ENCODE measurements at places on chromosomes 5 and 9.

GRCh38 chr5:175162036-175162435 is 281.9 kb downstream of the DRD1 start:
- no peak for DNase-seq

- DNase-seq = no peak
Measured at GRCh38 chr9:134967547-134967930, 49.8 kb upstream of the FCN1 start.

DNA sequence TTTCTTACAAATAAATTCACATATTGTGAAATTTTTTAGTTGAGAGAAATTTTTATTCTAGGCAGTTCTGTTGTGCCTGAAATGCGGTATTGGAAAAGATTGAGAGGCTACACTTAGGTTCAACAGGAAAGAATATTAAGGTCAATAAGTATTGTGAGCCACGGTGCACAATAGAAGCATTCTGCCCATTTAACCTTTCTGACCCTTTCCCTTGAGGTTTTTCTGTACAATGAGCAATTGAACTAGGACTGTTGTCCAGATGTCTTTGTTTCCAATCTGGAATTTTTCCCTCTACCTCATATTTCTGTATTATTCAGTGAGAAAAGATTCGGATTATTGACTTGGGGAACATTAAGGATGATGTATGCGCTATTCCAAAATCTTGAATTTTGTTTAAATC is 205.2 kb downstream of the NR3C1 start:
- no peak for DNase-seq

GRCh38 chr9:2817999-2818803 is 25.7 kb downstream of the PUM3 start:
- DNase-seq = no peak

GRCh38 chr9:91207729-91208418 is 153.8 kb downstream of the AUH start:
- no peak for DNase-seq

DNA sequence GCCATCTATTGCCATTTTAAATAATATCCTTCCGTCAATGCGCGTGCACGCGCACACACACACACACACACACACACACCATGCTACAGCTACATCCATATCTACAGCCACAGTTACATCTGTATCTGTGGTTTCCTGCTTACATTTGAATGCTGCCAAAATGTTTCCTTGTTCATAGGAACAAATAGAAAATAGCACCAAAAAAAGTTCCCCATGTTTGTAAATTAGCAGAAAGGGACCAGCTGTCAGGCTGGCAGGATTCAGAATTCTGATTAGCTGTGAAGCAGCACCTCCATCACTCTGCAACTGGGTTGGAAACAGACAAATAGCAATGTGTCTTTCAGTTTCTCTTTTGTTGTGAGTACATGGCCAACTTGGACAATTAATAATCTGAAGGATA is 601.5 kb downstream of the IRX1 start:
- DNase-seq = no peak

- DNase-seq = no peak
Measured at GRCh38 chr9:92444841-92445240, 20.6 kb upstream of the OMD start.

DNA sequence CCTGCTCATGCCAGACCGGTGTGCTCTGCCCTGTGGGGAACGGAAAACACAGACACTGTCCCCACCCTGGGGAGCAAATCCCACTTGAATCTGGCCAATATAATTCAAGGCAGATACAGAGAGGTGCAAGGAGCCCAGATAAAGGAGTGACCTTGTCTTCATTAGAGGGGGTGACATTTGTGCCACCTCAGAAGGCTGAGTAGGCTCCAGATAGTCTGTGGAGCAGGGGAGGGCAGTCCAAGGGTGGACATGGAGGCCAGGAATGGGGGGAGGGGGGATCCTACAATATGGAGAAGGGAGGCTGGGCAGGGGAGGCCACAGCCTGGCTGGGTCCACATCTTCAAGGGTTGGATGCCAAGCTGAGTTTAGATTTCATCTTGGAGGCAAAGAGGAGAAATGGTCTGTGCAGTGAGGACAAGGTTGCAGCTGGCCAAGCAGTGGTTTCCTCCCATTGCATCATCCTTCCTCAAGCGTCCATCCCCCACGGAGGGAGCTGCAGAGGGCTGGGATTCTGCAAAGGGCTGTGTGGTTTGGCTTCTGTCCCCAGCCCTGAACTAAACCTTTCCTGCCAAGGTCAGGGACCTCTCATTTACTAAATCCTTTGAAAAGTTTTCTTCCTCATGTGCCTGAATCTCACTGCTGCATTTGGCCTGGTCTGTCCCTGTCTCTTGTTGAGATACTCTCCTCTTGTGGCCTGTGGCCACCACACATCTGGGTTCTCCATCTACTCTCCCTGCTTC is 60.1 kb downstream of the GALNT12 start:
- DNase-seq = no peak

GRCh38 chr9:73079326-73079725 is 72.3 kb upstream of the ANXA1 start:
- no peak for DNase-seq

- no peak for DNase-seq
Measured at GRCh38 chr5:74196233-74196632, 444.3 kb downstream of the ENC1 start.

DNA sequence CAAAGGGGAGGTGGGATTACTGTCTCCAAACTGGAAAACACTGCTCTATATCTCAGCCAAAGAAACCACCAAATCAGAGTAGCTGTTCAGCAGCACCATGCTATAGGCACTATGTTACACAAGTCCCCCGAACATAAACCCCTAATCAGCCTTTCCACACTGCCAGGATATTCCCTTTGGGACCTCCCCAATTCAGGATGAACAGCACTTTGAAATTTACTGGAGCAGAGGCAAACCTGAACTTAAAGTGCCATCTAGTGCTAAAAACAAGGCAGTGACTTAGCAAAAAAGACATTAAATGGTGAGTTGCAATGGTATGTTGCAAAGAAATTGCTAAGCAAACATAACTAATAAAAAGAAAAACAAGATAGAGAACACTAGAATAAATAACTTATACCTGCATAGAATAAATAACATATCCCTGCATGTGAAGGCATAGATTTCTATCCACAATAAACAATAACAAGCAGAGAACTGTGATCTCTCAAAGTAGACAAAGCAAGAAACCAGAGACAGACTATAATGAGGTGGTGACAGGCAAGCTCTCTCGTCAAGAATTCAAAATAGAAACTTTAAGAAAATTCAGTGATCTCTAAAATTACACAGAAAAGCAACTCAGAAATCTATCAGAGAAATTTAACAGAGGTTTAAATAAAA is 584.4 kb upstream of the ACO1 start:
- DNase-seq = peak; percentile 49

DNA sequence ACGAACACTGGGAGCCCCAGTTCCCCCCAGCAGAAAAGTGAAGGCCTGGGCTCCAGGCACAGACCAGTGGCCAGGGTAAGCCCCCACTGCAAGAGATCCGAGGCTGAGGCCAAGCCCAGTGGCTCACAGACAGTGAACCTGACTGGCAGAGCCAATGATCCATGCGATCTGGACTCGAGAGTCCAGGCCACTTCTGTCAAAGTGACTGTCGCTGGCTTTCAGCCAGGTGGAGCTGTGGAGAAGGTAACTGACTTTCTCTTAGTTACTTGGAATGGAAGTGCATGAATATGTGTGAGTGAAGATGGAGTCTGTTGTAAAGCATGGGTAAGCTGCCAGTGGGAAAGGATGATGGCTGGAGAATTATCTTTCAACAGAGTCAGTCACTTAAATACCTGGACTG is 99.7 kb downstream of the GOLPH3 start:
- DNase-seq = no peak

DNA sequence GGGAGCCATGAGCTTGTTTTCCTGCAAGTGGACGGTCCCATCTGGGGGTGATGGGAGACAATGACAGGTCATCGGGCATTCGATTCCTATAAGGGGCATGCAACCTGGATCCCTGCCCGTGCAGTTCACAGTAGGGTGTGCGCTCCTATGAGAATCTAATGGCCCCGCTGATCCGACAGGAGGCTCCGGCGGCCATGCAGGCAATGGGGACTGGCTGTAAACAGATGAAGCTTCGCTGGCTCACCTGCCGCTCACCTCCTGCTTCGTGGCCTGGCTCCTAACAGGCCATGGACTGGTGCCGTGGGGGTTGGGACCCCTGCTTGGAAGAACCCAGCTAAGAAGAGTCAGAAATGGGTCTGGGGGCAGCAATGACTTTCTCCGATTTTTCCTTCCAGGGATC is 21.0 kb downstream of the PAEP start:
- no peak for DNase-seq

DNA sequence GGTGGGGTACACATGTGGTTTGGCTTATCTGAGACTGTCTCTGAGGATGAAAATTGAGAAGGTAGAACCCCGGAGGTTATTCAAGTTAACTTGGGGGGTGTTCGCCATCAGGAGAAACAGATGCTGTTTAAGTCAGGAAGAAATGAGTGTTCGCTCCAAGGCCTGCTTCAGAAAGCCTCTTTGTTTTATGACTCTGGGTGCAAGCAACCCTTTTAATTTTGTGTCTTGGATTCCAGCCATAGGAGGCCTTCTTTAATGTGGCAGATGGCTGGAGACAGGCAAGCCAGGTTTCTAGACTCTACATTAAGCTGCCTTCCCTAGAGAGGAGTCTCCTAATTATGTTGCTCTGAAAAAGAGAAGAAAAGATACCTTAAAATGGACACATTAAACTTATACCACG is 4.2 kb upstream of the SMAD5 start:
- DNase-seq = no peak

DNA sequence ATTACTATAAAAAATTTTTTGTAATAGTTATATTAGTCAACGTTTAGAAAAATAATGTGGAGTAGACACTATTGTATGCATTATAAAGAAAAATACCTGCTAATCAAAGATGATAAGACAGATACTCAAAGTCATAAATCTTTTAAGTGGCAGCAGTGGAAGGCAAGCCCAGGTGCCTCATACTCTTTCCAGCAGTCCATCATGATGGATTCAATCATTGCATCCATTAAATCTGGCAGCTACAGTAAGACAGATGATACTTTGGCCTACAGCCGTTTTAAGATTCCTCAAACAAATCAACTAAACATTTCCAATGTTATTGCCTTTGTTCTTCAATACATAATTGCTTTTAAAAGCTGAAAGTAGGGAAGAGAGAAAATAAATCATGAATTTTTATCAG is 1392.9 kb upstream of the NUDT12 start:
- DNase-seq = no peak

GRCh38 chr5:34035756-34036155 is 7.3 kb downstream of the C1QTNF3 start:
- no peak for DNase-seq

DNA sequence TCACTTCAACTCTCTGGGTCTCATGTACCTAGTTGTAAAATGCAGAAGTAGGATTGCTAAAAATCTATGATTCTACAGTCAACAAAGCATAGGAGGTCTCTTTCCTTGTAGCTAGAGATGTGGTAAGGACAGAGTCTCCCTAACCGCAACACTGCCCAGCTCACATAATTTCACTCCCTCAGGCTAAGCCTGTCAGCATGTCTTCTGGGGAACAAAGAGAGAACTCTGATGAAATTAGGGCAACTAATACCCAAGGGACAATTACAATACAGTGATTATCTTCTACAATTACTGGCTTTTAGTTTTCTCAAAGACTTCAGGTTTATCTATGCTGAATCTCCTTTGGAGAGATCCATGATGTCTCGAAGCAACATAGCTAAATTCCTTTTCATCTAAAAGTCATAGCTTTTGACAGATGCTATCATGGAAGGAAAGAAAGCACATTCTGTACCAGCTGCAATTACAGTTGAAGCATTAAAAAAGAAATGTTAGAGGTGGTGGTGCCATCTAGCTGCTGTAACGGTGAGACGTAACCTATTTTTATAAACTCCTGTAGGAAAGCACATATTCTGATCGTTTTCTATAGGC is 141.1 kb upstream of the TARS1 start:
- peak; percentile 50 for DNase-seq

DNA sequence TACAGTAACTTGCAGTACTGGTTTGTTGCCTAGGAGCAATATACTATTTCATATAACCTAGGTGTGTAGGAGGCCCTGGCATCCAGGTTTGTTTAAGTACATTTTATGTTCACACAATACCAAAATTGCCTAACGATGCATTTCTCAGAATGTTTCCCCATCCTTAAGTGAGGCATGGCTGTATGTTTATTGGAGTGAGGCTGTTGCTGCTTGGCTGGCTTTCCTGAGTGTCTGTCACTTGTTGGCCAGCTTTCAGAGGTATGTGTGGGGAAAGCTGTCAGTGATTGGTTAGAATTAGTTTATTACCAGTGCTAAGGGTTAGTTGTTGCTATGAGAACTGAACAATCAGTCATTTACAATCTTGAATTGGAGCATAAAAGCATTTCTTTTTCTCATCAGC is 154.1 kb upstream of the CDH12 start:
- DNase-seq = no peak

GRCh38 chr9:70257991-70258691 is 637 bp upstream of the SMC5 start:
- DNase-seq = no peak

DNA sequence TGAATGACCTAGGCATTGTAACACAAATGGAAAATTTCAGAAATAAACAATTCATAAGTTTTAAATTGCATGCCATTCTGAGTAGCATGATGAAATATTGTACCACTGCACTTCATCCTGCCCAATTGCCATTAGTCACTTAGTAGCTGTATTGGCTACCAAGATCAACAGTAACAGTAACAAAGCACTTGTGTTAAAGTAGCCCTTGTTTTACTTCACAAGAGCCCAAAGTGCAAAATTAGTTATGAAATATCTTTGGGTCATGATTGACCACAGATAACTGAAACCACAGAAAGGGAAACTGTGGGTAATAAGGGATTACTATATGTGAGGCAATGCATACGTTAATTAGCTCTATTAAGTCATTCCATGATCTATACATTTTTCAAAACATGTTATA is 33.3 kb upstream of the RORB start:
- DNase-seq = no peak

GRCh38 chr9:95506678-95507463 is 9.9 kb downstream of the PTCH1 start:
- DNase-seq = no peak

- no peak for DNase-seq
Measured at GRCh38 chr9:85182383-85182782, 512.9 kb downstream of the NTRK2 start.

GRCh38 chr9:129469188-129469987 is 151.5 kb downstream of the C9orf50 start:
- no peak for DNase-seq

GRCh38 chr5:141615991-141616720 is 2.6 kb downstream of the DIAPH1 start:
- DNase-seq = no peak

GRCh38 chr9:38061326-38061977 is 7.6 kb downstream of the SHB start:
- no peak for DNase-seq

DNA sequence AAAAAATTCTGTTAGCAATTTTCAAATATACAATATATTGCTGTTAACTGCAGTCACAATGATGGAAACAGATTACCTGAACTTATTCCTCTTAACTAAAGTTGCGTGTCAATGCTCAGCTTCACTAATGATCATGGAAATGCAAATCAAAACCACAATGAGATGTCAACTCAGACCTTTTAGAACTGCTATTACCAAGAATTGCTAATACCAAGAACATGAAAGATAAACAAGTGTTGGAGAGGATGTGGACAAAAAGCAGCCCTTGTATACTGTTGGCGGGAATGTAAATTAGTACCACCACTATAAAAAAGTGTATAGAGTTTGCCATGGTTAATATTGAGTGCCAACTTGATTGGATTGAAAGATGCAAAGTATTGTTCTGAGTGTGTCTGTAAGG is 1409.7 kb upstream of the CDH18 start:
- no peak for DNase-seq

All from NCI-H2081 treated with DMSO at 0.1 percent for 48 hours (cell line).